NCI-H446 treated with DMSO at 0.1 percent for 48 hours (cell line): ENCODE measurements at places on chromosomes 16 and 17.

DNA sequence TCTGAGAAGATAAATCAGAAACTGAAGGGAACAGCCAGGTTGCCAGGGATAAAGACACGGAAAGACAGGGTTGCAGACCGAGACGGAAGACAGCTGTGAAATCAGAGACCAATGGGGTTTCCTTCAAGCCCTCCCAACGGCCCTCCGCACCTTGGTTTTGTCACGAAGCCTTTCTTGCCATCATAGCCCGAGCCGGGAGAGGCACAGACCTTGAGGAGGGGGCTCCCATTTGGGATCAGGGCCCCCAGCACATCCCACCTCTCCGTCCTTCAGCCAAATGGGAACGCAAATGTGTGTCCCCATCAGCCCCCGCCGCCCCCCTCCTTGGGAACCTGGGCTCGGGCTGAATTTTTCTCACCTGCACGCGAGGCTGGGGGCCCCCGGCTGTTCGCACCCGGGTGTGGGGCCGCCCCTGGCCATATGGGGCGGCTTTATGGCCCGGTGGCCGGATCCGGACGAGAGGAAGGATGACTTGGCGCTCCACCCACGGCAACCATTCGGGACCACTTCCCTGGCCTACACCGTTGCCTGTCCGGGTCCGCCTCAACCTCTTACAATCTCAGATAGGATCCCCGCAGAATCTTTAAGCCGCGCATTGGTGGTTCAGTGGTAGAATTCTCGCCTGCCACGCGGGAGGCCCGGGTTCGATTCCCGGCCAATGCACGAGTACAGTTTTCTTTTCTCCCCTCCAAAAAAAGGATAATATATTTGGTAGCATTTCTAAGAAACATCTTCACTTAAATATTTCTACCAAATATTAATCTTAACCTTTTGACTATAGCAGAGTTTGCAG, 1.4 kb upstream of the HES7 start:
- DNase-seq = no peak

DNA sequence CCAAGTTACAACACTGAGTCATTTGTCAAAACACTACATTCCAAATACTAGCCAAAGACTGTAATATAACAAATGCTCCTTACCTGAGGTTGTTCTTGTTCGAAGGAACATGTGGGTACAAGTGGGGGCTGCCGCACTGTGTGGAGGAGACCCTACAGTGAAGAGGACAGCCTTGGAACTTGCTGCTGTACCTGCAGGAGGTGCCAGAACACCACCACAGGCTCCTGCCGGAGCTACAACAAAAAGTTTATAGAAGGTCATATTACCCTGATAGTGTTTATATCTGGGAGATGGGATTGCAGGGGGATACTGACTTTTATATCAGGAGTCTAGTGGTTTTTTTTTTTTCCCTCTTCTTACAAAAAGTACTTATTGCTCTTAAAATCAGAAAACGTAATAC, 37.8 kb upstream of the ALDH3A1 start:
- no peak for DNase-seq

DNA sequence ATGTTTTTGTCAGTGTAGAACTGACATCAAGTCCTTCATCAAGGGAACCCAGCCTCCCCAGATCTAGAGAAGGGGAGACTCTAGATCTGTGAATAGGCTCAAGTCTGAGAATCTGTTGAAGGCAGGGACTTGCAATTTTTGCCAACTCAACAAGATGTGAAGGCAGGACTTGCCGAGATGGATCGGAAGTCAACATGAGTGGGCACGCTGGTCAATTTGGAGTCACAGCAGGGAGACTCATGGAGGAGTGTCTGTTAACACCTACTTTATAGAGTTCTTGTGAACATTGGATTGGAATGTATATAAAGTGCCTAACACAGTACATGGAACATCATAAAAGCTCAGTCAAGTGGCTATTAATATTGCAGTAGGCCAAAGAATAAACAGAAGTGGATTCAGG, 10.0 kb downstream of the ZNF689 start:
- DNase-seq = no peak

DNA sequence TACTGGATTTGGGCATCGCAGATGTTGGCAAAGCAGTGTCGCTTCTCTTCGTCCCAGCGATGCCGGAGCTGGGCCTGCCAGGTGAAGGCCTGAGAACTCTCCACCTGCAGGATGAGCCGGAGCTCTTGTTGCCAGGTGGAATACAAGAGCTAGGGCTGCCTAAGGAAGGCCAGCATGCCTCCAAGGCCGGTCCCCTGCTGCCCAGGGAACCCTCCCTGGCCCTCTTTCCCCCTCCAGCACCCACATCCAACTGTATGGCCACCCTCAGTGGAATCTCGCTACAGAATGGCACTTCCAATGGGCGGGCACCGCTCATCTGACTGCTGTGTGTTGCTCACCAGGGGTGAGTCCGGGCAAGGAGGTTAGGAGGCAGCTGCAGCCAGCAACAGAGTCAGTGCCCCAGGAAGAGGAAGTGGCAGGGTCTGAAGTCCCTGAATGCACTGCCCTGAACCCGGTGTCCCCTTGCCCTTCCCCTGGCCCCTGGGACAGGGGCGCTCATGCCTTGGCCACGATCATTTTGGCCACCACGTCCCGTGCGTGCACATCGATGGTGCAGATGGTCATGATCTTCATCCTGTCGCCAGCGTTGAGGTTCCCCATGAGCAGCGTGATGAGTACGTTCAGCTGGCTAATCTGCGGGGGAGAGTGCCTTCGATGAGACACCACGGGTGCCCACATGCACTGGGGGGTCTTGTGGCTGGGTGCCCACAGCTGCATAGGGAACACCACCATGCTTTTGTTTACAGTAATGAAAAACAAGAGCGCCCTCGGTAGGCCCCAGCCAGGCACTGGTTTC, 75.8 kb downstream of the DNAH17 start:
- no peak for DNase-seq

DNA sequence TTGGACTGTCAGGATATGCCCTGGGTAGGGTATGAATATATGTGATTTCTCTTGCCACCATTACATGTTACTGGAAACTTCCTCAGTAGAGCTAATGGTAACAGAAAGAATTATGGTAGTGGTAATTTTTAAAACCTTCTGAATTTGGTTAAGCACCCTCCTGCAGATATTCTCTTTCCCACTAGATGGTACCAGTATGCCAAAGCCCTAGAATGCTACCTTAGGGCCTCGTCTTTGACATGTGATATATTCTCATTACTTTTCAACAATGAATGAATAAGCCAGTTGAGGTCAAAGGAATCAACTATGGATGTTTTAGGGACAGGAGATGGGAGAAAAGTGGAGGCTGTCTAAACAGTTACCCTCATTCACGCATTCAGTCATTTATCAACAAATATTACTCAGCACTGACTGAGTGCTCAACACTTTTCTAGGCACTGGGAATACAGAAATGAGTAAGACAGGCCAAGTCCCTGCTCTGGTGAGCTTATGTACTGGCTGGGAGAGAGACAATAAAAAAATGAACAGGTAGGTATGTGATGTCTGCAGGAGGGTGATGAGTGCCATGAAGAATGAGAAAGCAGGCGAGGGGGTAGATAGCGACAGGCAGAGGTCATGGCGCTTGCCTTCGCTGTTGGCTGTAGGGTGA, 14.7 kb downstream of the CDH13 start:
- no peak for DNase-seq
